ENCODE measurements at places on chromosomes 2 and 18.

GRCh38 chr2:234179031-234179363, 128.5 kb downstream of the SPP2 start:
- DNase-seq = no peak

DNA sequence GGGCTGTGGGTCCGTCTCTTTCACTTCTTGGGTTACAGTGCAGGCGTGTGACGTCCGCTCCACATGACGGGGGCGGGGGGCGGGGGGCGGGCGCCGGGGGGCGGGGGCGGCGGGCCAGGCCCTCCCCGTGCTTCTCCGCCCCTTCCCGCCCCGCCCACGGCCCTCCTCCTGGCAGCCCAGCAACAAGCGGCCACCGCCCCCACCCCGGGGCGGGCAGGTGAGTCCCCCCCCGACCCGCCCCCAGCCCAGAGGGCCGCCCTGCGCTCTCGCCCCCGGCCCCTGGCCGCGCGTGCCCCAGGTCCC, 3.6 kb downstream of the ZNF516 start:
- no peak for DNase-seq

DNA sequence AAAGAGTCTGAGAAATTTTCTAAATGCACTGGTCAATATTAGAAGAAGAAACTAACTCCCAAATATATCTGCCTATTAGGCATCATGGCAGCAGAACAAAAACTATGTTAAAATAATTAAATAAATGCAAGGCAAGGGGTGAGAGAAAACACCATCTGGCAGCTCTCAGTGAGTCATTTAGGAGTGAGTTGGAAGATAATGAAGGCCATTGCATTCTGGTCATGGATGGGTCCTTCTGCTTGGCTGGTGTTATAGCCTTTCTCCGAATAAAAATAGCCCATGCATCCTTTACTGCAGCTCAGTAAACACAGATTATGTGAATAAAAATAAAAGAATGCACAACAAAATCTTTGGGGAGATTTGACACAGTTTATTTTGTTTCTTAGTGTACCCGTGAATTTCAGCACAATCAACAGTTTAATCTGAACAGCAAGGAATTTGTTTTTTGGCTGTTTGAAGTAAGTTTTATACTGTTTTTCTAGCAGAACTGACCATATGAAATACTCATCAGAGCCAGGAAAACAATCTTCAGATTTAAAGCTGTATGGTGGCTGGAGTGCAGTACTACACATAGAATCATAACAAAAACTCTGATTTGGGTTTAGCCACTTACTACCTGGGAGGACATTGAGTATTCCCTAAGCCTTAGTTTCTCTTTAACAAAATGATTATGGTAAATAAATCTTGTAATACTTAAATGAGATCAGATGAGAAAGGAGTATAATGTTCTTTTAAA, 225.1 kb upstream of the ITGA4 start:
- DNase-seq = no peak

DNA sequence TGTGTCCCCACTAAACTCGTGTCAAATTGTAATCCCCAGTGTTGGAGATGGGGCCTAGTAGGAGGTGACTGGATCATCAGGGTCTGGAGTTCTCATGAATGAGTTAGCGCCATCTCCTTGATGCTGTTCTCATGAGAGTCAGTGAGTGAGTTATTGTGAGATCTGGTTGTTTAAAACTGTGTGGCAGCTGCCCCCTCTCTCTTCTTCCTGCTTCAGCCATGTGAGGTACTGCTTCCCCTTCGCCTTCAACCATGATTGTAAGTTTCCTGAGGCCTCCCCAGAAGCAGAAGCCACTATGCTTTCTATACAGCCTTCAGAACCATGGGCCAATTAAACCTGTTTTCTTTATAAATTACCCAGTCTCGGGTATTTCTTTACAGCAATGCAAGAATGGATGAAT, 50.4 kb downstream of the AP1S3 start:
- DNase-seq = no peak

GRCh38 chr2:10359246-10359645, 56.5 kb downstream of the HPCAL1 start:
- DNase-seq = no peak

DNA sequence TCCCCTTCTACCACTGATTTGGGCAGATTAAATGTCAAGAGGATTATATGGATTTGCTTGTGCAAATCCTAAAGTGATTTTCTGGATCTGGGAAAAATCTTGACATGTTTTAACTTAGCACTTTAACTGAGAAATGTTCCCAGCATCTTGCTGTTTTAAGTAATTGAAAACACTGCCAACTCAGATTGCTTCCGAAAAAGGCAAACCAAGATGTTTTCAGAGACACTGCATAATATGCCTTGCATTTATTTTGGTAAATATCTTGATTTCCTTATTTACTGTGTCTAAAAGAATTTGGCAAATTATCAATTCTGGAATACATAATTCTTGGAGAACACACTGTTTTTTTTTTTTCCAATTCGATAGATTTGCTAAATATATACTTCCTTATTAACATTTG, 385.0 kb upstream of the FAM98A start:
- no peak for DNase-seq

DNA sequence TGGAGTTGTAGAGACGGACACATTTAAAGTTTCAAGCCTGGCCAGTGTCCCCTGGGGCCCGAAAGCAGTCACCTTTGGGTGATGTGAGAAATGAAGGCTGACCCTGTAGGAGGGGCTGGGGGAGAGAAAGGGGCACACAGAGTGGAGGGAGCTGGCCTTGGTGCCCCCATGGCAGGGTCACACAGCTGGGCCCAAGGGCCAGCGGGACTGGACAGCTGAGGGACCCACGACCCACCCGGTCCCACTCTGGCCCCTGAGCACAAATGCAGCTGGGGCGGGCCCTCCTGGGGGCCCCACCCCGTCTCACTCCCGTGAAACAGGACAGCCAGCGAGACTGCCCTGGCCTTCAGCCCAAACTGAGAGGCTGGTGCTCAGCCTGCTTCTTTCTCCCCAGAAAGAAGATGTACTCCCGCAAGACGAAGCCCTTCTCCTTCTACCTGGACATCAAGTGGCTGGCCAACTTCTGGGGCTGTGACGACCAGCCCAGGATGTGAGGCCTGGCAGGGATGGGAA, 6.1 kb downstream of the AGXT start:
- no peak for DNase-seq

GRCh38 chr2:65537651-65538385, 105.4 kb upstream of the SPRED2 start:
- DNase-seq = no peak

DNA sequence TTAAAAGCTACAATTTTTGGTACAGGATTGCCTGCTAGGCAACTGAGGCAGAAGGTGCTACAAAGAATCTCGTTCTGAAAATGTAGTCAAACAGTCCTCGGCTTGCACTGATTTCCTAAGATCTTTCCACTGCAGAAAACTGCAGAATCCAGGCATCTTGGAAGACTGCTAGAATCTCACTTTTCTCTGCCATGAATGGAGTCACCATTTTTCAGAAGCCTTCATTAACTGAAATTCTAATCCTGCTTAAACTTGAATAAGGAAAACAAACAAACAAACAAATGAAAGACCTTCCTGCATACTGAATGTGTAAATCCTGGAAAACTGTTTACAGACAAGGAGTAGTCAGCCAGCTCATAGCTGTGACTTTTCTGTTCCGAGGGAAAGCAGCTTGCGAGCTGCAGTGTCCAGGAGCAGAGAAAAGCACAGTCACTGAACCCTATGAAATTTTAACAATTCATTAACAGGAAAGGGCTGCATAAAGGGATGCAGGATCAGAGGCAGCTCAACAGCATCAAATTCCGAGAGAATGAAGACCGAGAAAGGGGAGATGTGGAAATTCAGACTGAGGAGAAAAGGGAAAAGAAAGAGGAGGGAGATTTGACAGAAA, 210.5 kb upstream of the PIK3C3 start:
- no peak for DNase-seq

- DNase-seq = no peak
These were observed 6.8 kb downstream of the HTR2B start for GRCh38 chr2:231117922-231118613.

GRCh38 chr2:124147552-124147951, 122.5 kb downstream of the CNTNAP5 start:
- no peak for DNase-seq

GRCh38 chr2:162677476-162677875, 161.1 kb downstream of the KCNH7 start:
- DNase-seq = no peak

- DNase-seq = no peak
These were observed 119.9 kb downstream of the CCBE1 start for GRCh38 chr18:59577386-59577655.

GRCh38 chr18:911486-911885, 6.8 kb downstream of the ADCYAP1 start:
- no peak for DNase-seq

DNA sequence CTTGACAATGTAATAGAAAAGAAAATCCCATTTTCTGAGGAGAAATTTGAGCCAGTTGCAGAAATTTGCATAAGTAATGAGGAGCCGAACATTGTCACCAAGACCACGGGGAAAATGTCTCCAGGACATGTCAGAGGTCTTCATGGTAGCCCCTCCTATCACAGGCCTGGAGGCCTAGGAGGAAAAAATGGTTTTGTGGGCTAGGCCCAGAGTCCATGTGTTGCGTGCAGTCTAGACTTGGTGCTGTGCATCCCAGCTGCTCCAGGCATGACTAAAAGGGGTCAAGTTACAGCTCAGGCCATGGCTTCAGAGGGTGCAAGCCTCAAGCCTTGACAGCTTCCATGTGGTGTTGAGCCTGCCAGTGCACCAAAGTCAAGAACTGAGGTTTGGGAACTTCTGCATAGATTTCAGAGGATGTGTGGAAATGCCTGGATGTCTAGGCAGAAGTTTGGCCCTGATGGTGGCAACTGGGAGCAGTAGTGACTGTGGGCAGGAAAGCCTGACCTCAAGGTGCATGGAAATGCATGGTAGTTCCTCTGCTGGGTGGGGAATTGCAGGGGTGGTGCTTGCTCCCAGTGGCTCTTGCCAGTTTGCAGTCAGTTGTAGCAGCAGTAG, 41.9 kb upstream of the CCDC195 start:
- DNase-seq = no peak

- no peak for DNase-seq
These were observed 523.0 kb downstream of the TXNL1 start for GRCh38 chr18:56115071-56116015.

DNA sequence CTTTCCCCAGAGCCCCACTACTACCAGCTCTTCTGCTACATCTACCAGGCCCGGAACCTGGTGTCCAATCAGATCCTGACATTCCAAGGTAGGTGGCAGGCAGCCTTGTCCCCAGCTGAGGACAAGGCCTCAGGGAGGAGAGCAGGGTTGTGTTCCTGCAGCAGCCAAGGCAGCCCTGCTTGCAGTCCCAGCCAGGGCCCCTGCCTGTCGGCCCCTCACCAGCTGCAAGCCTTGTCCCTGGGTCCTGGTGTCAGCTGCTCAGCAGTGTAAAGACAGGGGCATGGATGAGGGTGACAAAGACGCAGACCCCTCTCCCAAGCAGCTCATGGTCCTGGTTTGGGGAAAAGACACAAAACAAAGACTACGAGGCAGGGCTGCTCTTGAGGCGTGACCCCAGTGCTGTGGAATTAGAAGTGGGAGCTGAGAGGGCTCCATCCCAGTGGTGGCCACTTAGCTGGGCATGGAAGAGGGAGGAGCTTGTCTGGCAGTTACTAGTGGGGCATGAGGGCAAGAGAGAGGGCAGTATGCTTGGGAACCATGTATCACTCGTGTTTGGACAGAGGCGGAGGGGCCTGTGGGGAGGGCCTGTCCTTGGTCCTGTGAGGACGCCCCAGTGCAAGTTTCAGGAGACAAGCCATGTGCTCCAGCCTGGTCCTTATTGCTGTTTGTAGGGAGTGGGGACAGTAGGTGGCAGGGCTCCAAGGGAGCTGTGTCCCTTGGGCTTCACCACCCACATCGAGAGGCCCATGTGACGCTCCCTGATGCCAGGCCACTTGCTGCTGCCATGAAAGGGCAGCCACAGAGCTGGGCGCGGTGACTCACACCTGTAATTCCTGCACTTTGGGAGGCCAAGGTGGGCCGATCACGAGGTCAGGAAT, 47.5 kb downstream of the LMAN2L start:
- DNase-seq = no peak

DNA sequence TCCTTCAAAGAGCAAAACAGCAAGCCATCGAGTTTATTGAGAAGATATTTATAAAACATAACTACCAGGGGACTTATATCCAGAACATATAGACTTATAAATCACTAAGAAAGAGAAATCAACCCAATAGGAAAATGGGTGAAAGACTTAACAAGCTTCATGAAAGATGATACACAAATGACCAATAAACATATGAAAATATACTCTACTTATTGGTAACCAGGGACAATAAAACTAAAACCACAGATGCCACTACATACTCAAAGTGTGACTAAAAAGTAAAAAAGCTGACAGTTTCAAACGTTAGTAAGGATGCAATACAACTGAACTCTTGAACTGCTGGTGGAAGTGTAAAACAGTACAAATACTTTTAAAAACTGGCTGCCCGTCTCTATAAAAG, 154.3 kb downstream of the TMEM163 start:
- DNase-seq = no peak

GRCh38 chr2:48312126-48312525, 217.8 kb upstream of the STON1 start:
- DNase-seq = no peak

GRCh38 chr18:10234912-10235660, 219.3 kb upstream of the APCDD1 start:
- no peak for DNase-seq

- no peak for DNase-seq
These were observed 114.1 kb downstream of the NDUFA10 start for GRCh38 chr2:239910851-239911640.

GRCh38 chr2:10158681-10159080, 36.1 kb downstream of the RRM2 start:
- DNase-seq = no peak

- DNase-seq = no peak
These were observed 304.1 kb upstream of the ERBB4 start for GRCh38 chr2:212842544-212843185.

- no peak for DNase-seq
These were observed 61.5 kb upstream of the CTIF start for GRCh38 chr18:48477348-48477747.

DNA sequence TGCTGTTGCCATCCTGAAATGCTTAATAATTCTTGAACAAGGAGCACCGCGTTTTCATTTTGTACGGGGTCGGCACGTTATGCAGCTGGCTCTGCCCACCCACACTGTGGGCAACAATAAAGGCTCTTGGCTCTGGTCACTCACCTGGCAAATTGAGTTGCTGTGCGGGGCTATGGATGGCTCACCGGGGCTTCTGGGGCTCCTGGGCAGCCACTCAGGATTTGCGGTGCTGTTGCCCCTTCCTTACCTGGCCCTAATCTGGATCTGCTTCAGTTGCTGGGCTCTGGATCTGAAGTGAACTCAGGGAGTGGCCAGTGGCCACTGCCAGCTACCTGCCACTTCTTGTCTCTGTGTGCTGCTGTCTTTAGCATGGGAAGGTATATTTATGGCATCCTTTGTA, 22.7 kb downstream of the RHOB start:
- no peak for DNase-seq

GRCh38 chr18:76246590-76246989, 248.5 kb downstream of the ZNF516 start:
- no peak for DNase-seq

- no peak for DNase-seq
These were observed 52.3 kb downstream of the TDRD15 start for GRCh38 chr2:21175895-21176646.

GRCh38 chr2:149021761-149022160, 16.7 kb upstream of the LYPD6B start:
- no peak for DNase-seq

Data from stimulated activated CD8-positive, alpha-beta memory T cell treated with anti-CD3 and anti-CD28 coated beads, Interleukin-7, amount 100 ng/mL, for 1 hour (primary cell).